EL (cell line): ENCODE measurements at places on chromosomes 5 and 9.

GRCh38 chr5:143986516-143987212 lies 174.7 kb downstream of the HMHB1 start:
- peak; percentile 83 for DNase-seq

GRCh38 chr5:37810311-37810710 lies 29.5 kb downstream of the GDNF start:
- DNase-seq, result peak; percentile 69

- peak; percentile 51 for DNase-seq
These were observed 48.4 kb downstream of the GPR21 start for GRCh38 chr9:123081824-123082223.

DNA sequence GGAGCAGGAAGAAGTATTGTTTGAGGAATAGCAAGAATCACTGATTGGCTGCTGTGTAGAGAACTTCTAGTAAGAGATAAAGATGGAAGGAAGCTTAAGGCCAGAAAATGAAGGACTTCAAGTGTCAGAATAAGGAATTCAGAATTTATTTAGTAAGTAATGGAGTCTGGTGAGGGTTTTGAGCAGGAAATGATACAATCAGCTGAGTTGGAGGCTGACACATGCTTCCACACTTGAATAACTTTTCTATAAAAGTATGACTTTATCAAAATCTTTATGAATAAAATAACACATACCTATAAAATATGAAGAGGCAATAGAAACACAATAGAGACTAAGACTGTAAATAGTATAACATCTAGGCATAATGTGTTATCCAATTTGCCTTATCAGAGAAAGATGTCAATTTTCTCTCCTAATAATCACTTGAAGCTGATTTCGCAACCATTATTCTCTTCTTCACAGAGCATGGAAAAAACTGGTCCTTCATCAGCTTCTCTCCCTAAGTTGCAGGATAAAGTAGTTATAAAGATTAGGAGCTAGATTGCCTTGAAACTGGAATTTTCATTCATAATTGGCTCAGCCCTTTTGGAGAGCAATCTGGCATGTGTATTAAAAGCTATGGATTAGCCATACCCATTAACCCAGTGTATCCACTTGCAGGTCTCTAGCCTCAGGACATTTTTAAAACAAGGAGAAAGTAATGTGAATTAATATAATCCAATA lies 143.4 kb downstream of the ZNF608 start:
- DNase-seq, result no peak

DNA sequence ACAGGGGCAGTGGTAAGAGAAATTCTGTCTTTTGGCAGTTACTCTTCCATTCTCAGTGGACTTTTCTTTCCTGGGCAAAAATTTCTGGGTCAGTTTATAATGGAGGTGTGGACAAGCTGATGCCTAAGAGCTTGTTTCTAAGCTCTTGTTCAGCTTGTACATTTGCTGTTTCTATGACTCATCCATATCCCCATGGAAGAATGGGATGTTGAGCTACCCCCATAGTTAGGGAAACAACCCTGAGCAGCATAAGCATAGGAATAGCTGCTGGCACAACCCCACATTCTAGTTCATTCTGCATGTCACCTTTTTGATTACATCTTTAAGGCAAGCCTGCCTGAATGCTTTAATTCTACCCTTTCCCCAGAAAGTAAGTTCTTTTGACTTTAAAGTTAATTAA lies 173.3 kb downstream of the PSAT1 start:
- DNase-seq, result peak; percentile 3

- peak; percentile 57 for DNase-seq
These were observed 185.9 kb downstream of the ERCC6L2 start for GRCh38 chr9:96061293-96061987.

DNA sequence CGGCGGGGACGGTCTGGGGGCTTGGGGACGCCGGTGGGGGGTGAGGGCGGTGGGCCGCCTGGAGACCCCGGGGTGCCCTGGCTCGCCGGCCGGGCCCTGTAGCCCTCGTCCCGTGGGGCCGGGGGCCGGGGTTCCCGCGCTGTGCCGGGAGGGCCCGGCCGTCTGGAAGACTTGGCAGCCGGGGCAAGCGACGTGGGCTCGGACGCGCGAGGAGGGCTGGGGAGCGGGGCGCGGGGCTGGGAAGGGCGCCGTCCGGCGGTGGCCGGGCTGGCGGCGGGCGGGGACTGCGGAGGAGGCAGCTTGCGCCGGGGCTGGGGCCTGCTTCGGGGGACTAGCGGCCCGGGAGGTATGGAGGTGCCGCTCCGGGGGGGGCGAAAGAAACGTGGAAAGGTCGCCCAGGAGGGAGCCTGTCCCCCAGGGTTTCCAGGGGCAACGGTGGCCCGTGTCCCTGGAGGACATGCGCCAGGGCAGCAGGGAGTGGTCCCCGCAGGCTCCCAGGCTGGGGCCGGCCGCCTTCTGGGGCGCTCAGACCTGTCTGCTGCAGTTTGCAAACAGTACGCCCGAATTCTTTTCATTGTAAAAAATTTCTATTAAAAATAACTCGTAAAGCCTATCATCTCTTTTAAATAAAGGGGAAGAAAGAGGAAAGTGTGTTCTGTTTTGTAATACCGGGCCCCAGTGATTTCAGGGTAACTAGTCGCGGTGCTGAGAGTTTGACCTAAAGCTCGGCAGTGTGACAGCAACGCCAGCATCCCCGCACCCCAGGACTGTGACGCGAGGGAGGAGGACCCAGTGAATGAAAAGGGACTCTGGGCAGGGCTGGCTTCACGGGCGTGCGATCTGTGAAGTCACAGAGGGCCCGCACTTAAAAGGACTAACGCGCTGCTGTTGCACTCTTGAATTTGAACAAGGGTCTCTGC lies 752 bp upstream of the ANKH start:
- DNase-seq, result peak; percentile 59

DNA sequence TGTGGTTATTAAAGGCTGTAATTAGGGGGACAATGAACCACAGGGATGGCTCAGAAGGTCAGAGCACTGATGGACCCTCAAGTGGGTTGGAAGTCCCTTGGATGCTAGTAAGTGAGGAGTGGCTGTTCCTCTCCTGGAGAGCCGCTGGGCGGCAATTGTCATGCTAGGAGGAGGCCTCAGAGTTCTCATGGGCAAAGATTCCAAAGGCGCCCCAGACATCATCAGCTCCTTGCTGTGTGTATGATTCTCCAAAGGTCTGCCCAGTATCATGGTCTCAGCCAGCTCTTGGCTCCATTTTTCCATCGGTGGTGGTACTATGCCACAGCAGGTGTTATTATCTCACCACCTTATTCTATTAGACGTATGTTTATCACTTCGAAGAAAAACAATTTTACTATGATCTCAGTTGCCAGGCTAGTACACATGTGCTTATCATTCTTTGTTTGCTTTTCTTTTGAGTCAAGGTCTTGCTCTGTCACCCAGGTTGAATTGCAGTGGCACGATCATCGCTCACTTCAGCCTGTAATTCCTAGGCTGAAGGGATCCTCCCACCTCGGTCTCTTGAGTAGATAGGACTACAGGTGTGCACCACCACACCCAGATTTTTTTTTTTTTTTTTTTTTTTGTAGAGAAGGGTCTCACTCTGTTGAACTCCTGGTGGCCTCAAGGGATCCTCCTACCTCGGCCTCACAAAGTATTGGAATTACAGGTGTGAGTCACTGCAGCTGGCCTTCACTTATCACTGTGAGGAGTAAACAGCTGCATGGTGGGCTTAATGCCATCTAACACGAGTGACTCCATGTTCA lies 46.8 kb downstream of the EXOSC2 start:
- no peak for DNase-seq

- no peak for DNase-seq
These were observed 842 bp upstream of the ANGPTL2 start for GRCh38 chr9:127123064-127123890.

DNA sequence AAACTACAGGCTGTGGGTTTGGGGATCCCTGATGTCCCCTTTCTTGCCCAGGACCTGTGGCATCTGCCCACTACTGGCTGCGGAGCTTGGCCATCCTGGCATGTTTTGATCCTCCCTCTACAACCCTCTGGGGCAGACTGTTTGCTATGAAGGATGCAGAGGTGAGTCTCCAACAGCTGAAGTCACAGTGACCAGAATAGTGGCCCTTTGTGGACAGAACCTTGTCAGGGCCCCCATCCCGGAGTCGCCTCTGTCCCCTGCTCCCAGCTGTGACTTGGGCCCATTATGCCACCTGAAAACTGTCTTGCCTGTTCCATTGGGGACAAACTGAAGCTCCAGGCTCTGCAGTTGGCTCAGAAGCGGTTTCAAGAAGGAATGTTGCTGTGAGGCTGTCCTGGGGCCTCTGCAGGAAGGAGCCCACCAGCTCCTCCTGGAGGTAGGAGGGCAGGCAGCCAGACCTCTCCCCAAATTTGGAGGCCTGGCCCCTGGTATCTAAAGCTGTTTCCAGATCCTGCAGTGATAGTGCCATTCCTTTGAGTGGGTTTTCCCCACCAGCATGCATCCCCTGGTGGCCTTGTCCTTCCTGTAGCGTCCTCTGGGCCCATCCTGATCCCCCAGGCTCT lies 93.3 kb downstream of the BARX1 start:
- no peak for DNase-seq

DNA sequence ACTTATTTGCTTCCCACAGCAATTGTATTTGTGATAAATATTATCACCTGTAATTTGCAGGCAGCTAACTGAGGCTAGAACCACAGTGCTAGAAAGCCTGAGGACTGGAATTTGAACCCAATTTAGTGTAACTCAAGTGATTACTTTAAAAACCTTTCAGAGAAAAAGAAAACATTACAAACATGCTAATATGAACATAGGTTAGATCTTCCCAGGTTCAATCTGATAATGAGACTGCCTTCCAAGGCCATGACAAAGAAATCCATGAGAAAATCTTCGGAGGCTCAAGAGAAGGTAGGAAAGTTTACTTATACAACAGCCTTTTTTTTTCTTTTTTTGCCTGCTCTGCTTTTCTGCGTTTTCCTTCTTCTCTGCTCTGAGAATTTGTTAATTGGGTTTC lies 620.6 kb upstream of the CCNG1 start:
- no peak for DNase-seq

DNA sequence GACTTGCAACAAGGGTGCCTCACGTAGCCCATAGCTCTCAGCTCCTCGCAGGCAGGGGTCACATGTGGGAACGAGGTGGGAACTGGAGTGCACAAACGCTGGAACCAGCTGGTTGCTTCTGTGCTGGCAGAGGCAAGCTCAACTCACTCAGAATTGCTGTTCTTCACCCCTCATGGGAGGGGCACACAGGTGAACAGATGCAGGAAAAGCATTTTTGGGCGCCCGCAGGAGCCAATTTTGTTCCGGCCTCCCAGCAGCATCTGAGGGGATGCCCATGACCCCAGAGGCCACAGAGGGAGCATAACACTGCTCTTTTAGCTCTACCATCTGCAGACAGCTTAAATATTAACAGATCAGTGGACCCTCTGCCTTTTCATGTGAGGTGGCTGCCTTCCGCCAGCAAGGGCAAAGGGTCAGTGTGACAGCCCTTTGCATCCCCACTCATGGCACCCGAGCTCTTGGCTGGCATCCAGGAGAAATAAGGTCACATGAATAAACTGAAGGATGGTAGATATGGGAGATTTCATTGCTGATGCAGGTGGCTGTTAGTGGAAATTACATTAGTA lies 196.2 kb downstream of the SLCO4C1 start:
- no peak for DNase-seq

- DNase-seq, result no peak
These were observed 5.3 kb downstream of the DPYSL3 start for GRCh38 chr5:147504535-147504934.

DNA sequence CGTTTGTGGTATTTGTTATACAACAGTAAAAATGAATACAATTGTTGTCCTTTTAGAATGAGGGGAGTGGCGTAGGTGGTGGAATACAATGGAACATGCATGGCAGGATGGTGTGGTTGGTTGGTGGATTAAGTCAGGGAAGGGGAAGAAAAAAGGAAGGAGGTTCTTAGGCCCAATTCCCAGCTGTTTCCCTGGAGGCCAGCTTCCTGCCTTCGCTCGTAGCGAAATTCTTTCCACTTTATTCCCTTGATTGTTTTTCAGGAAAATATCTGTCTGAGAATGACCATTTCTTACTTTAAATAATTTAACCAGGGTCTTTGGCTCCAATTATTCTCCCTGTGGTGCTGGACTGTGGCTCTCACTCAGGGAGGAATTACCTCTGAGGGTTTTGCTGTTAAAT lies 24.1 kb upstream of the DMAC1 start:
- DNase-seq, result no peak

DNA sequence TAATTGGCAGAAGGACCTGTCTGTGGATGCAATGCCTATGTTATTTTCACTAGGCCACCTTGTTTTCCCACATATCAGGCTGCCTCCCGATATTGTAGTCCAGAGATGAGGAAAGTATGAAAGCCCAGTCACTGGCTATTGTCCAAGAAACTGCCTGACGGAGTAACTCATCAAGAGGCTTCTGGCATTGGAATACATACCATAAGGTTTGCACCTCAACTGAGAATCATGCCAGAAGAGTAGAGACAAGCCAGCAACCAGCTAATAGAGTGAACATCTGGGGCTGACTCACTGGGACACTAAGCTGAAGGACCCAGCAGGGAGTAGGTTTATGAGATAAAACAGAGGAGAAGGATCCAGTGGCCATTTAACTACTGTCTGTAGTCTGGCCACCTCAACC lies 137.2 kb upstream of the FST start:
- peak; percentile 97 for DNase-seq

DNA sequence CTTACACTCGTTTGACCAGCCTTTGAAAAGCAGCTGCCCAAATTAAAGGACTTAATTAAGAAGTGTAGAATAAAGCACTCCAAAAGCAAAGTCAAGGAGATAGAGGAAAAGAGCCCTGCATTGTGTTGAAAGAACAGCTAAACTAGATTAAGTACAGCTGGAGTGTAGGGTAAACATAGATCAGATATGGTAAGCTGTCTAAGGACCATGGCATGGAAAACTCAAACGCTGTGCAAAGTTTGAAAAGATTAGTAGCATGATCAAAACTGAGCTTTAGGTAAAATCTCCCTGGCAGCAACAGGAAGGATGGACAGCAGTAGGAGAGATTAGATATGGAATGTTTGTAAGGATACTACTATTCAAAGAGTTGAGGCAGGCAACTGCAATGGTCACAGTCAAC lies 55.4 kb downstream of the BNC2 start:
- no peak for DNase-seq

DNA sequence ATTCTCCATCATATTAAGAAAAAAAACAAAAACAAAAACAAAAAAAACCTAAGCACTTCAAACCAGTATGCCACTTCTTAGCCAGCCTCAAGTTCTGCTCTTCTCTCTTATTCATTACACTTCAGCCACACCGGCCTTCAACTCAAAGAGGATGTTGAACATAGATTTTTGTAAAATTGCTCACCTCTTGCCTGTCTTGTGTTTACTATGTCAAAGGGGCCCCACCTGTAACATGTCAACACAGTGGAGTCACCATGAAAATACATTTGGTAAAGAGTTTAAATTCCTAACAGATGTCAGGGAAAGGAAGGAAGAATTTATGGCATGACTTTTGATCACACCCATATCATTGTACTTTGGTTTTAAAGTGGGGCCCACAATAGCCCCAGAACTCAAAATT lies 121.1 kb upstream of the GHR start:
- DNase-seq, result no peak

- no peak for DNase-seq
These were observed 86.3 kb upstream of the GCNT4 start for GRCh38 chr5:75138689-75139088.

DNA sequence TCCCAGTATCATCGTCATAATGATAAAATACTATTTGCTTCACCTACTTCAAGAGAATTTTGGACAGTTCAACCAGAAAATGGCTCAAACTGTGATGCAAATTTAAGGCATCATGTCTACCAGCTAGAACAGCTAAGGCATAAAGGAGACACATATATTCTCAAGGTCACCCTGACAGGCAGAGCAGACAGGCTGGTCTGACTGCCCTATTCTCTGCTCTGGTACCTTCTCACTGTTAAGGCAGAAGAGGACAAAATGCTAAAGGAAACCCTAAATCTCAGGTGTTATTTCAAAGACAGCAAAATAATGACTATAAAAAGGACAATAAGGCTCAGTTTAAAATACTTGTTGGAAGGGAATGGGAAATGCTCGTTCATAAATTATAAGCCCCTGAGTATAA lies 87.2 kb downstream of the MRPS27 start:
- DNase-seq, result no peak
